AG08396 (cell line): ENCODE measurements at places on chromosomes 3 and 15.

- DNase-seq, result no peak
These were observed 425.5 kb upstream of the SEMA6D start for GRCh38 chr15:47291767-47292166.

DNA sequence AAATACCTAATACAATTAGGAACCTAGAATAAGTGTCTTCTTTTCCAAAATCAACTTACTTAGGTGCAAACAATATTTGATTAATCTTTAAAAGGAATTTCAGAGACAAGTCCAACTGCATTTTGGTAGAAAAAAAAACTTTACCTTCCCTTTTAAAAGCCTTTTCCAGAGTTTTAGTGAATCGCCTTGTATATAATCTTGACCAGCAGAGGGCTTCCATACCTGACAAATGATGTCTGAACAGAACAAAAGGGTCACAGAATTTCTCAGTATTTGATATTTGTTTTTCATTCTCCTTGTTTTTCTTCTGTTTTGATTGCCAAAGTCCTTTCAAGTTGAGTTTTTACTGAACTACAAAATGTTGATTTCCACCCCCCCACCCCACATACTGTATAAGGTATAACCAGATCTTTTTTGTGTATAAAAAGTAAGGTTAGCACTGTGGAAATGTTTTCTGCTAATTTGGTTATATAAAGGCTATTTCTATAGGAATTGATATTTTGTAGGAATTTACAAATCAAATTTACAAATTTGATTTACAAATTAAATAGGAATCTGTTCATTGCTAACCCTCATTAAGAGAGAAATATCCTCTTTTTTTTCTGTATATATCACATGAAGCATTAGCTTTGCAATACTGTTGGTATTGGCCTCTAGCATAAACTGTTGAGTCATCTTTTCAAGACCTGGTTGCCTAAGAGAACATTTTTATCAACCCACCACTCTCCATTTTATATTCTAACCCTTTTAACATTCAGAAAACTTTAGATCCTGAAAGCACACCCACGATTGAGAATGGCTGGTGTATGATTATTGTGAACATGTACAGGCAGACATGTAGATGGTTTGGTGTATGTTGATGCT is 464.1 kb upstream of the RARB start:
- peak; percentile 4 for DNase-seq

DNA sequence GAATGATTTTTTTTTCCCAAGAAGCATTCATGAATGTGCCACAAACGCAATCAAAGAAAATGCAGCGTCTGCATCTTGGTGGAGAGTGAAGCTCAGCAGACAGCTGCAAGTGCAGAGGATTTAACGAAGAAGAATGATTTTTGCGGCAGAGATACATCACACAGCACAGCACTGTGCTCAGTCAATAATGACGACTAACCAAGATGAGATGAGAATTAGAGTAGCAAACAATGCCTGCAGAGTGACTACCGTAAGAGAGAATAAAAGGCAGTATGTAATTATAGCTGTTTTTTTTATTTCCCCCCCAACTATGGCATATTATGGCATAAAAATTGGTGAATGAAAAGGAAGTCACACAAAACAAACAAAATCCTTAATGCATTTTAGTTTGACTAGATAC is 218.0 kb upstream of the ROBO1 start:
- no peak for DNase-seq

GRCh38 chr15:78841891-78842290 is 30.6 kb upstream of the ADAMTS7 start:
- no peak for DNase-seq

- no peak for DNase-seq
These were observed 47.8 kb downstream of the SLC41A3 start for GRCh38 chr3:126036056-126036549.

- no peak for DNase-seq
These were observed 128.1 kb upstream of the AZI2 start for GRCh38 chr3:28476764-28477163.

DNA sequence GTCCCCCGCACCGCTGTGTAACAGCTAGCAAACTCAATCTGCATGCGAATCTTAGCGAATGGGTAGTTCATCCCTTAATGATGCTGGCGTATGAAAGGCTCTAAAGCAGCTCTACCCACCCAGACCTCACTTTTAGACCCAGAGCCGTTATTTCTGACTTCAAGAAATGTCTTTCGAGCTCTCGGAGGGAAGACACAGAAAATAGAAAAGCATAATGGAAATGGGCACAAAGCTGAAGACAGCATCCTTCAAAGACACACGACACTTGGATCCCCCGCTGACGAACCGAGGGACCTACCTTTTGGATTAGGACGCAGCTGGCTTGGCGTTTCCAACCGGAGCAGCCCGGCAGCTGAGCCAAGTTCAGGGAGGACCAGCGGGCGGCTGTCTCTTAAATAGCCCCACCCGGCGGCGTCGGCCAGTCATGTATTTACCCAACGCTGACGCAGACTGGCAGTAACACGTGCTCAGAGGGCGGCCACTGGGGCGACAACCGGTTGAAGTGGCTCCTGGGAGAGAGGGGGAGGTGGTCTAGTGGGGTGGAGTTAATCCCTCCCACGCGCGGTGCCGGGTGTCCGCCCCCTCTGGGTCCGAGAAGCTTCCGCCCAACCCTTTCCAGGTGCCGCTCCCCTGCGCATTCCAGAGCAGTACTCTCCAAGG is 1.5 kb downstream of the CCK start:
- DNase-seq, result peak; percentile 29

DNA sequence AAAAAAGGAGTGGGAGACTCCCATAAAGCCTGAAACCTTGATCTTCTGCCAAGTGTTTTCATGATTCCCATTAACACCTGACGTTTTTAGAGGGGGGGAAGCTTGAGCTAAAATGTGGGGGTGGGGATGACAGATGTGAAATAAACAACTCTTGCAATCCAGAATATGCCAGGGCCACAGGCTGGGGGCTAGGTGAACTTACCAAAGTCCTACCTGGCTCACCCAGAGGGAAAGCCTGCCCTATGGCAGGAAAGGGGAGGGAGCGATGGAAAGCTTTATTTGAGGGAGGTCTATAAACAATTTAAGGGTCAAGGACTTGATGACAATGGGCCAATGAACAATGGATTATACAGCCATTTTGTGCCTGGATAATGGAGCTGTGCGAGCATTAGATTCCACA is 108.3 kb downstream of the LRIG1 start:
- DNase-seq, result no peak

DNA sequence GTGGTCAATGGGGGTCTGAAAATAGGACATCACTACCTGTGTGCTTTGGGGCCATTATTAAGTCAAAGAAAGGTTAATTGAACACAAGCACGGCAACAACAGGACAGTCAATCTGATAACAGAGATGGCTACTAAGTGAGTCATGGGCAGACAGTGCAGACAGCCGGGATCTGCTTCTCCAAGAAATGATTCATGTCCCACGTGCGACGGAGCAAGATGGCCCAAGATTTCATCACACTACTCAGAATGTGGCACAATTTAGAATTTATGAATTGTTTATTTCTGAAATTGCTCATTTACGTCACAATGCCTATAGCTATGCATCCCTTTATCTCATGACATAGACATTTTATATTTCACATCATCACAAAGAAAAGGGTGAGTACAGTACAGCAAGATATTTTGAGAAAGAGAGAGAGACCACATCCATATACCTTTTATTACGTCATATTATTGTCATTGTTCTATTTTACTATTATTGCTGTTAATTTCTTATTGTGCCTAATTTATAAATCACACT is 770.6 kb upstream of the NR2F2 start:
- DNase-seq, result peak; percentile 64

DNA sequence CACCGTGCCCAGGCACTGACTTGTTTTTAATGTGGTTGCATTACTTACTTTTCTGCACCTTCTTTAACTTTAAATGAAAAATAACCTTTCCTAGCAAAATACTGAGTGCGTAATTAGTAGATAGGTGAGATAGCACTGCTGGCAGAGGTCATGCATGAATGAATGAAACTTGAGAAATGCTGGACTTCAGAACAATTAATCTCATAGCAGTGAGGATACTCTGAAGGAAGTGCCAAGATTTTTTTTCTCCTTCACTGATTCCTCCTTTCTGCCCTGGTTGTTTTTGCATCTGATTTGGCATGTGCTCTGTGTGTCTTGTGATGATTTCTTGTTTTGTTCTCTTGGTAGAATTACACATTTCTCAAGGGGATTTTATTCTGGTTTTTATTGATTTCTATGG is 378.9 kb downstream of the PTPRG start:
- no peak for DNase-seq

DNA sequence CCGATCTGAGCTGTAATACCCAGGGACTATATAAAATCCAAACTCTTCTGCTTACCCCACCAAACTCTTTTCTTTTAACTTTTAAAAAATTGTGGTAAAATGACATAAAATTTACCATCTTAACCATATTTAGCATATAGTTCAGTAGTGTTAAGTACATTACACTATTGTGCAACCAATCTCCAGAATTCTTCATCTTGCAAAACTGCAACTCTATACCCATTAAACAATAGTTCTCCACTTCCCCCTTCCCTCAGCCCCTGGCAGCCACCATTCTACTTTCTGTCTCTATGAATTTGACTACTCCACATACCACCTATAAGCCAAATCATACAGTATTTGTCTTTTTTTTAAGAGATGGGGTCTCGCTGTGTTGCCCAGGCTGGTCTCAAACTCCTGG is 38.7 kb downstream of the SENP8 start:
- no peak for DNase-seq

DNA sequence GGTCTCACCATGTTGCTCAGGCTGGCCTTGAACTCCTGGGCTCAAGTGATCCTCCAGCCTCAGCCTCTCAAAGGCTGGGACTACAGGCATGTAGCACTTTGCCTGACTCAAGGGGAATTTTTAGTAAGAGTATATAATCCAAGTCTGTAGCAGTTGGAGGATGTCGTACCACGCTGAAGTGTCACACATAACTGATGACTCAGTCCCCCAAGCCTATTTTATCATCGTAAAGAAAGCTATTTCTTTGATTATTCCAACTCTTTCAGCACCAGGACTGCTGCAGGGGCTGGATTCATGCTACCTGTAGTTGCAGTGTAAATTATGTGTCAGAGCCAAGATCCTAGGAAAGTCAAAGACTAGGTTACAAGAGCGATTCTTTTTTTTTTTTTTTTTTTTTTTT is 1.4 kb upstream of the PRKCI start:
- DNase-seq, result peak; percentile 36

GRCh38 chr3:67044295-67044694 is 46.2 kb downstream of the KBTBD8 start:
- DNase-seq, result peak; percentile 11

DNA sequence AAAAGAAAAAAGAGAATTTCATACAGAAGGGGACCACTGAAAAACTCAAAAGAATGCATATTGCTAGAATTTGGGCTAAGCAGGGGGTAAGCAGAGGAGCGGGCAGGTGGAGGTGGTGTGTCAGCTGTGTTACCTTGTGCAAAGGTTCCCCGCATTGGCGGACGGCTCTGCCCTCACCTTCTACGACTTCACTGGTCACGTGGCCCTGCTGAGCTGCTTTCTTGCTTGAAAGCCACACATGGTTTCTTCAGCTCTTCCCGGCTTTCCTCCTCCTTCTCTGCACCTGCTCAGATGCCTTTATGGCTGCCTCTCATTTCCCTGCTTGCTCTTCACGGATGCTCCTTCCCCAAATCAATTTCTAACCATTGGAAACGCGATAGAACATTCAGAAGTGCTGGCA is 30.5 kb downstream of the FAH start:
- DNase-seq, result no peak

DNA sequence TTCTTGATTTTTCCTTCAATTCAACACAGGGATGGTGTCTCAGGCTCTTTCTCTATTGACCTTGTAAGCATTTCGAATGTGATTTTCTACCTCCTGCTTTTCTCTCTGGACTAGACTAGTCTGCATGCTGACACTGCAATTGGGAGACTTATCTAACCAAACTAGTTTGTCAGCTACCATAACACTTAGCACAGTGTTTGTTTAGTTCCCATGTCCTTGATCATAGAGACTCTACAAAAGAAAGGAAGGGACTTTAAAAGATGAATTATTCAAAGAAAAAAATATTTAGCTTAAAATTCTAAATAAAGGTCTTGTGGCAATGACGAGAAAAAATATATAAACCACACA is 407.0 kb downstream of the ERC2 start:
- no peak for DNase-seq

DNA sequence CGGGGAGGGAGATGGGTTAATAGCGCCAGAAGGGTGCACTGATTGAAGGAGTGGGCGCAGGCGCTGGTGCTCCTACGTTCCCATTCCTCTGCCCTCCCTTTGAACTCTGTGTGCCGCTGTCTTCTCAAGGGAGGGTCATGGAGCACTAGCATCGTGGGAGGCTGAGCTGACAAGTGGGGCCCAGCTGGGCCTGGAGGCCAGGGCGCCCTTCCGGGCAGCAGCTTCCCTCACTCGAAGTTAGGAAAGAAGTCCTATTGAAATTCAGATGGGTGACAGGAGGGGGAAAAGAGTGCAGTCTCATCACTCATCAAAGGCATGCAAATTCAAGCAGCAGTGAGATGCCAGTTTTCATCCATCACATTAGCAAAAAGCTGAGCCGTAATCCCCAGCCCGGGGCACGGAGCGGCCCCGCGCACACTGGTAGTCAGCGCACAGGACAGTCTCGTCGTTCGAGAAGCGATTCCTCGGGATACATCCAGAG is 128.2 kb downstream of the LRRK1 start:
- no peak for DNase-seq

GRCh38 chr3:72008226-72008996 is 223.5 kb upstream of the PROK2 start:
- no peak for DNase-seq

GRCh38 chr3:149604125-149604875 is 53.5 kb downstream of the WWTR1 start:
- DNase-seq, result no peak

- DNase-seq, result no peak
These were observed 2.4 kb downstream of the ANPEP start for GRCh38 chr15:89812011-89812846.

DNA sequence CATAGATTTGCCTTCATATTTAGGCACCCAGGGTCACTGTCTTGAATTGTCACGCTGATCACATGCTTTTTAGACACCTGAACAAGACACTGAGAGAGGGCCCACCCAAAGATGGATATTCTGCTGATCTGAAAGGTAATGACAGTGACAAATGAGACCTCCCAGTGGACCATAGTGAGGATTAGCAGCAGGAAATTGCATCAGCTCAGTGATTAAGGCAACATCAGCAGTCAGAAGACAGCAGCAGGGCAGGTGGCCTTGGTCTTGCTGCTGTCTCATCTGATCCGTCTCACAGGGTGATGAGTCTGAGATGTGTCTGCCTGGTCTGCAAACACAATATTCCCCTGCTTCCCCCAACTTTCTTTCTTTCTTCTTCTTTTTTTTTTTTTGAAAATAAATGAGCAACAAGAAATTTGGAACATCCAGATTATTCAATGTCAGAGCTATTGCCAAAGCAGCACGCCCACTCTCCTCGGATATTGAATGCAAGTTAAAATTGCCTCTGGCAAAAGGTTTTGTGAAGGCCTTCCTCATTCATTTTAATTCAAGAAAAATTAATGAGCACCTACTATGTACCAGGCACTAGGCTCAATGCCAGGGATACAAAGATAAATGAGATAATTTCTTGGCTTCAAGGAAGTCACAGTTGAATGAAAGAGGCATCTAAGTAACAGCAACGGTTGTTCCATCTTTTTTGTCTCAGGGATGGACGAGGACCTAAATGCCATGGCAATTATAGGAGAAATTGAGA is 14.1 kb downstream of the OTOL1 start:
- DNase-seq, result no peak

GRCh38 chr3:27985369-27986035 is 255.9 kb upstream of the CMC1 start:
- no peak for DNase-seq

- peak; percentile 71 for DNase-seq
These were observed 26.2 kb upstream of the SPTBN5 start for GRCh38 chr15:41919954-41920538.
